ENCODE measurements at places on chromosomes 13 and 19.

- DNase-seq: no peak
Observed at GRCh38 chr13:80962173-80962572, 621.2 kb upstream of the SPRY2 start.

DNA sequence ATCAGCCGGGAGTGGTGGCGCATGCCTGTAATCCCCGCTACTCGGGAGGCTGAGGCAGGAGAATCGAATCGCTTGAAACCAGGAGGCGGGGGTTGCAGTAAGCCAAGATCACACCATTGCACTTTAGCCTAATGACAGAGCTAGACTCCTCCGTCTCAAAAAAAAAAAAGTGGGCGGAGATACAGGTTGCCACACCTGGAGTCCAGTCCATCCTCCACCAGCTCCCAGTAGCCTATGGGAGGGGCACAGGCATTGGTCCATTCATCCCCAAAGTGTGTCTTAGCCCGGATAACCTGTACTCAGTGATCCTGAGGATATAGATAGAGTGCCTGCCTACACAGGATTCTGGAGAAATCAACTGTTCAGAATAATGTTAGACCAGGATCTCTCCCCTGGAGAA is 3.4 kb upstream of the DOT1L start:
- no peak for DNase-seq

DNA sequence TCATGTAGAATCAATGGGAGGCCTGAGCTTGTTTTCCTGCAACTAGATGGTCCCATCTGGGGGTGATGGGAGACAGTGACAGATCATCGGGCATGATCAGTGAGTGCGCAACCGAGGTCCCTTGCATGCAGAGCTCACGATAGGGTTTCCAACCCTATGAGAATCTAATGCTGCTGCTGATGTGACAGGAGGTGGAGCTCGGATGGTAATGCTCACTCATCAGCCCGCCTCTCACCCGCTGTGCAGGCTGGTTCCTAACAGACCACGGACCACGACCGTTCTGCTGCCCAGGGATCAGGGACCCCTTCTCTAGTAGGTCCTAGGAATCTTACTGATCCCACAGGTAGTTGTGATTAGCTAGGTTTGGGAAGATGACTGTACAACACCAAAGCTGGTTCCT is 23.5 kb upstream of the GARRE1 start:
- DNase-seq: no peak

DNA sequence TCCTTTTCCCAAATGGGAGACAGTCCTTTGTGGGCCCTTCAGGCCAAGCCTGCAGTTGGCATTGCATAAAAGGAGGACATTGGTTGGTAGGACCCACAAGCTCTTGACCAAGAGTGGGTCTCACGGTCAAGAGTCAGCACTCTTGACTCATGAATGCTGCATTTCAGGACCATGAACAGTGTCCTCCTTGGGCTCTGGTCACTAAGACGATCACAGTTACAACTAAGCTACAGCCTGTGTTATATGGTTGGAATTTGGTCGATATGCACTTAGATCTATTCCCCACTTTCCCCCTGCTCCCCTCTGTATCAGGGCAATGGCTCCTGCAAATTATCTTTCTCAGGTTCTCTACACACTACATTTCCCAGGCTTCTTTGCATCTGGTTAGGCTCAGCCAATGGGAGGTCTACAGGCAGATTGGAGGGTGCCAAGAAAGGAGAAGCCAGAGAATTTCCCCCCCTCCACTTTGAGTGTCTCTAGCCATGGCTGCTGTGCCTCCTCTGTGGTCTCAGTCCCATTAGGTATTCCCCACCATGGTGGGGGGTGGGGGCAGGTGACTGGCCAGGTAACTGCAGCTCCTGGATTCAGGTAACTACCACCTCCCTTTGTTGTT is 3.1 kb upstream of the OLFM2 start:
- DNase-seq: no peak

- DNase-seq: no peak
Observed at GRCh38 chr13:67518785-67519184, 288.6 kb upstream of the PCDH9 start.

- DNase-seq: no peak
Observed at GRCh38 chr13:99709134-99709533, 207.9 kb downstream of the TM9SF2 start.

- DNase-seq: no peak
Observed at GRCh38 chr19:1466461-1467214, 12.4 kb downstream of the C19orf25 start.

DNA sequence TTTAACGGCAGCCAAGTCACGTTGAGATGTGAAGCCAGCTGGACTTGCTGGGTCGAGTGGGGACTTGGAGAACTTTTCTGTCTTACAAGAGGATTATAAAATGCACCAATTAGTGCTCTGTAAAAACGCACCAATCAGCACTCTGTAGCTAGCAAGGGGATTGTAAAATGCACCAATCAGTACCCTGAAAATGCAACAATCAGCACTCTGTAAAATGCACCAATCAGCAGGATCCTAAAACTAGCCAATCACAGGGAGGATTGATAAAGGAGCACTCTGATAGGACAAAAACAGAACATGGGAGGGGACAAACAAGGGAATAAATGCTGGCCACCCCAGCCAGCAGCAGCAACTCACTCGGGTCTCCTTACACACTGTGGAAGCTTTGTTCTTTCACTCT is 337.6 kb upstream of the SLITRK5 start:
- no peak for DNase-seq

DNA sequence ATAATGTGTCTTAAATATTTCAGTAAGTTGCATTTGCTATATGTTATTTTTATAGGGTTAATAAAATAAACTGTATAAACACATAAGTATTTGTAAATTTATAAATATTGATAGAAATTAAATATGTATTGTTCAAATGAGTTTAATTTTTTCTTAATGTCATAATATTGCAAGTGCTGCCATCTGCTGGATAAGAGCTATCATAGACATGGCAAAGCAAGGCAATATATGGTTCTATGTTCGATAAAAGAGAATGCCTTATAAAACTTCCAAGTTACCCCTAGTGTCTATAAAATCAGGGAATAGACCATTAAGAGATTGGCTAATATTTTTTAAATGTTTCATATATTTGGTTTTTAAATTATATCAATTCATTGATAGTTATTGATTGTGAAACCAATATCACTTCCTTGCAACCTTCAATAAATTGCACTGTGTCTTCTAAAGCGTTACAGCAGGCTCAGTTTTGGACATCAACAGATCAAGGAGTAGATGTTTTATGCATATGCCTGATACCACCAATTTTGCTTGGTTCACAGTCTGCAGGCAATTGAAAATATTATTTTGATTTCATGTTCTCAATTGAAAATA is 29.0 kb upstream of the SLITRK6 start:
- DNase-seq: no peak

- DNase-seq: no peak
Observed at GRCh38 chr13:30870916-30871587, 35.0 kb upstream of the MEDAG start.

DNA sequence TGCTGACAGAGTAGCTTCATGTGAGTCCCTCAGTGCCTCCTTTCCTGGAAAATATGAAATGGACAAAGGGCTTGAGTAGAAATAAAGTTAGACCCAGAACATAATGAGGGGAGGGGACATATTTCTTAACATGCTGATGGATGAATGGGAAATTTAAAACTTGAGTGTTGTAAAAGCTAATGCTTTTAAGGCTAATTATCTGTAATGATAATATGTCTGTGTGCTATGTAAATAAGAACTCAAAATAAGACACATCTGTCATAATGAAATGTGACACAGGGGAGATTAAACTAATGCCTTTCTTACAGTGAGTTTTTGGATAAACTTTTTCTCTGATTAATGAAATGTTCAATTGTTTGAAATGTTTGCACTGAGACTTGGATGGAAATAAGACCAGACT is 65.8 kb upstream of the RFXAP start:
- no peak for DNase-seq

- DNase-seq: no peak
Observed at GRCh38 chr19:23318143-23318542, 67.9 kb upstream of the ZNF724 start.

GRCh38 chr13:84086847-84087162 is 204.5 kb upstream of the SLITRK1 start:
- no peak for DNase-seq

DNA sequence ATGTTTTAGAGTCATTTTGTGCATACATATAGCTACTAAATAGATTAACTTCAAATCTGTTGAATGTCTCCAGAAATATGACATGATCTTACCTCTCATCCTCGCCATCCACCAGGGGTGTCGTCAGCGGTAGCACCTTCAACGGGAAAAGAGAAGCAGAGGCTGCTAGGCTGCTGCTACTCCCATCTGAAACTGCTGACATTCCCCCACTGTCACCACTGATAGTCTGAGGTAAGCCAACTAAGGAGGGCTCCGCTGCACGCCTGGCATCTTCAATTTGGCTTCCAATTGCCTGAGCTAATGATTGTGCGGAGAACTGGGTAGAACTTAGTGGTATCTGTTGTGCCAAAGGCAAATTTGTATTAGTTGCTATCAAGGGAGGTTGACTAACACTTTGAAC is 3.1 kb downstream of the TSC22D1 start:
- DNase-seq: no peak

DNA sequence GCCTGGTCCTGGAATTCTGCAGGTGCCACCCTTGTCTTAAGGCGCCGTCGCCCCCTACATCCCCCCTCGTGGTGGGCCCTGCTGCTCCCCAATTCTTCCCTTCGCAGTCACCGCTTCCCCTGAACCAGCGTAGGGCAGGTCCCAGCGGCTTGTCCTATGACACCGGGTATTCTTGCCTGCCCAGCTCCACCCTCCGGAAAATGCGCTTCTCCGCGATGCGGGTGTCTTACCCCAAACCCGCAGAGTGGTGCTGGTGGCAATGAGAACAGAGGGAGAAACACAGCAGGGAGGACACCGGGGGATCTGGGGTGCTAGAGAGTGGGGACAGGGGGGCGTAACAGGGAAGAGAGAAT is 9.0 kb downstream of the ZNF808 start:
- DNase-seq: peak; percentile 37

DNA sequence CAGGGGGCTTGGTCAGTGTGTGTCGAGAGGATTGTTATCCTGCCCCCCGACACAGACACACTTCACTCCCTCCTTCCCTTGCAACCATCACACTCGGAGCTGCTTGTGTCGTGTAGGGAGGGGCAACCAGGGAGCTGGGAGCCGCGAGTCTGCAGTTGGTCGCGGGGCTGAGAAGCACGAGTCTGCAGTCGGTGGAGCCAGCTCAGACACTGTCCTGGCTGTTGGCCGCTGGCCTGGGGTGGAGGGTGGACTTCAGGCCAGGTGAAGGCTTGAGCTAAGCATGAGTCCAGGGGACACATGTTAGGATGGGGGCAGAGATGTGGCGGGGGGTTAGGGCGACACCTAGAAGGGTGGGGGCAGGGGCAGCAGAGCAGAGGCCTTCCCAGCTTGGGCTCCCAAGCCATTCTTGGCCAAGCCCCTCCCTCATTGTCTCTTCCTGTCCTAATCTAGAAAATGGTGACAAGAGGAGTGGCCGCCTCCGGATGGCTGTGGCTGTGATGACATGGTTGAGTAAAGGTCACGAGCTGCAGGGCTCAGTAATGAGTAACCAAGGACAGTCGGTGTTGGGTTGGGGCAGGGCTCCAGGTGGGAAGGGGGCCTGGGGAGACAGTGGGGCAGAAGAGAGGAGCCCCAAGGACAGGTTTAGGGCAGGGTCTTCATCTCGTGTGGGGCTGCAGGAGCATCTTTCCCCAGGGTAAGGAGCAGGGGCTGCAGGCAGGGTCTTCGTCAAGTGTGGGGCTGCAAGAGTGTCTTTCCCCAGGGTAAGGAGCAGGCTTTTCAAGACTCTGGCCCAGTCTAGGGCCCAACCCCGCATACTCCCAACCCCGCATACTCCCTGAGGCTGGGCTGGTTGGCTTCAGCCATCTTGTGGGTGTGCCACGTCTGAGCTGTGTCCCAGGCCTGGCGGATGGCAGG is 8.6 kb downstream of the PPP5C start:
- no peak for DNase-seq

DNA sequence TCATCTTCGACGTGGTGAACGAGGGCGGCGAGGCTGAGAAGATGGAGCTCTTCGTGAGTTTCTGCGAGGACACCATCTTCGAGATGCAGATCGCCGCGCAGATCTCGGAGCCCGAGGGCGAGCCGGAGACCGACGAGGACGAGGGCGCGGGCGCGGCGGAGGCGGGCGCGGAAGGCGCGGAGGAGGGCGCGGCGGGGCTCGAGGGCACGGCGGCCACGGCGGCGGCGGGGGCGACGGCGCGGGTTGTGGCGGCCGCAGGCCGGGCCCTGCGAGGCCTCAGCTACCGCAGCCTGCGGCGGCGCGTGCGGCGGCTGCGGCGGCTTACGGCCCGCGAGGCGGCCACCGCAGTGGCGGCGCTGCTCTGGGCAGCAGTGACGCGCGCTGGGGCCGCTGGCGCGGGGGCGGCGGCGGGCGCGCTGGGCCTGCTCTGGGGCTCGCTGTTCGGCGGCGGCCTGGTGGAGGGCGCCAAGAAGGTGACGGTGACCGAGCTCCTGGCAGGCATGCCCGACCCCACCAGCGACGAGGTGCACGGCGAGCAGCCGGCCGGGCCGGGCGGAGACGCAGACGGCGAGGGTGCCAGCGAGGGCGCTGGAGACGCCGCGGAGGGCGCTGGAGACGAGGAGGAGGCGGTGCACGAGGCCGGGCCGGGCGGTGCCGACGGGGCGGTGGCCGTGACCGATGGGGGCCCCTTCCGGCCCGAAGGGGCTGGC is 52.6 kb downstream of the MAP4K1 start:
- DNase-seq: no peak

GRCh38 chr19:17720440-17720839 is 1.2 kb downstream of the MAP1S start:
- no peak for DNase-seq

DNA sequence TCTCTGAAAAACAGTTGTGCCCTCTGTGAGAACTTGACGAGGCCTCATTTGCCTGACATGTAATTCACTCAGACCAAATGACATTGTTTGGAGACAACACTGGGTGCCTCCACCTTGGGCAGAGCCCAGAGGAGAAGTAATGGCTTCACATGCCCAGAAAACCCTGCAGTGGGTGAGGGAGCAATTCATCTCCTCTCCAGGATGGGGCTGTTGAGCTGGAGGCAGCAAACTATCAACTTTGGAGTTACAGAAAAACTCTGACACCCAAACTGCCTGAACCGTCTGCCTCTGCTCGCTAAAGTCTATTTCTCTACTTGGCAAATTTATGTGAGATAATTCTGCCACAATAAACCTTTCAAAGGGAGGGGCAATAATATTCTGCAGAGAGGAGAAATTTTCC is 146.9 kb downstream of the DCLK1 start:
- DNase-seq: no peak

DNA sequence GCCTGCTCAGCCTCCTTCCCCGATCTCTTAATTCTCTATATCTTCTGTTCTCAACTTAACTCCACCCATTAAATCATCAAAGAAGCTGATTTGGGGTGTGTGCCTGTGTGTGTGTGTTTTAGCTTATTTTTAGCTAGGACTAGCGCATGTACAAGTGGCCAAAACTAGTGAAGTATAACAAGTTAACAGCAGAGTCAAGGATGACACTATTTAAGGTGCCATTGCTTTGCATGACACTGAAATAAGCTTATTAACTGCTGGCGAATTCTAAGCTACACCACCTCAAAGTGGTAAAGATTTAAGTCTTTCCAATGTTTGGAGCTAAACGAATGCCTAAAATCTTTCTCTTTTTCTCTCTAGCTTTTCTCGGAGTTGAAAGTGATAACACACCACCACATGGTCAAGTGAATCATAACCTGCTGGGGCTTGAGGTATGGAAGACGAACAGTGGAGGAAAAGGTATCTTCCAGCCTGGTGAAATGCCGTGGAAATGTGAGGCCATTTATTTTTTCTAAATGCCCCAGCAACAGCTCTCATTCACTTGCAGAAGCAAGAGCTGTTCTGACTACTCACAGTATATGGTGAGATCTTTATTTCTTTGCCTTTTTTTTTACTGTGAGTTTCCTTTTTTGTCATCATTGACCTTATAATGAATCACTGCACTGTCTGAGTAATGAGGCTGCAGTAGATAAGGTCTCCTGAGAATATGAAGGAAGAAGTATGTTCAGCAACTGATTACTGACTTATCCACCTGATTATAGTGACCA is 570.3 kb downstream of the PCDH9 start:
- no peak for DNase-seq

Data from effector memory CD4-positive, alpha-beta T cell (primary cell).